ENCODE measurements at places on chromosomes 3 and 15.

DNA sequence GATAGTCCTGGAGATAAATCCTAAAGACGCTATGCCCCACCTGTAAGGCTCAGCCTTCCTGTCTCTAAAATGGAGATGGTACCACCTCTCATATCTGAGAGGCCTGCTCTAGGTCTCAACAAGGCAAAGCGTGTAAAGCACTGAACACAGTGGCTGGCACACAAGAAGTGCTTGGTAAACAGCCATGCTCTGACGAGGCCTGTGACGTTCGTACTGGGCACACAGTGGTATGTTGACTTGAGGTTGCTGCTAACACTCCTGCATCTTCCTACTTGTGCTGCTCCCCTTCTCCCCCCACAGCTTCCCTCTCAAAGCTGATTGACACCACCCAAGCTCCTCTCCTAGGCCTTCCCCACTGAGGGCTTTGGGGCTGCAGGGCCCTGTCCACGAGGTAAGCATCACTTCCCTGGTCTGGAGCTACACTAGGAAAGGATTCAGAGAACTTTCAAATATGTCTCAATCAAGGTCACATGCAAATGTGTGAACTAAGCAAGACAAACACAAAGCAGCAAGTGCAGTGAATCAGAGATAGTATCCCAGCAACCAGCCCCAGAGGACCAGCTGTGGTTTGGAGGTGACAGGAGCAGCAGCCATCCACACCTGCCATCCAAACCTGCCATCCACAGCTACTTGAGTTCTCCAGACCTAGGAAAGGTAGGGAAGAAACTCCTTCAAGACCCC is 177.5 kb downstream of the STT3B start:
- no peak for DNase-seq

GRCh38 chr3:62208385-62208784 is 165.0 kb downstream of the FEZF2 start:
- no peak for DNase-seq

GRCh38 chr15:48945386-48945785 is 18.3 kb downstream of the SHC4 start:
- DNase-seq, result no peak

DNA sequence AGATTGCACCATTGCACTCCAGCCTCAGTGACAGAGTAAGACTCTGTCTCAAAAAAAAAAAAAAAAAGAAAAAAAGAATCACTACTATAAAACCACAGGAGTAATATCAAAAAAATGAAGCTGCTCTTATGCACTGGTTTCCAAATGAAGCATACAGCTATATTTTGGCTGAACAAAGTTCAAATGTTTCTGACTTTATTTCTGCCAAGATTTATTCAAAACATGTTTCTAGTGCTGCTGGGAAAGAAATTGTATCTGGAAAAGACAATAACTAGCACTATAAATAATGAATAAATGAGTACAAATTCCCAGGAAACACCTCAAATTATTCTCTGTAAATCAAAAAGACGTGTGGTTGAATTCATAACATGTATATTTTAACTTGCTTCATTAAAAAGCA is 102.5 kb upstream of the MME start:
- no peak for DNase-seq

DNA sequence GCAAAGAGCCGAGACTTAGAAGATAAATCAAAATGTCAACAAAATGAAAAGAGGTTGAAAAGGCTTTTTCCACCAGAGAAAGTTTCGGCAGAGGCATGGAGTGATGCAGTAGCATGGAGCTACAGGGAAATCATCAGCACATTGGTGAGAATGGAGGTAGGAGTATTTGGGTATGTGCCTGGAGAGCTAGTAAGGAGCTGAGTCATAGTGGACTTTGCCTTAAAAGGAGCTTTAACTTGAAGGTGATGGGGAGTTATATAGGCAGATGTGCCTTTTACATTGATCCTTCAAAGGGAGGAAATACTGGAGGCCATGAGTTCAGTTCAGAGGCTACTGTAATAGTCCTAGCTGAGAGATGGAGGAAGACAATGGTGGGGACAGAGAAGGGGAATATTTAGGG is 44.3 kb downstream of the IL5RA start:
- DNase-seq, result no peak

DNA sequence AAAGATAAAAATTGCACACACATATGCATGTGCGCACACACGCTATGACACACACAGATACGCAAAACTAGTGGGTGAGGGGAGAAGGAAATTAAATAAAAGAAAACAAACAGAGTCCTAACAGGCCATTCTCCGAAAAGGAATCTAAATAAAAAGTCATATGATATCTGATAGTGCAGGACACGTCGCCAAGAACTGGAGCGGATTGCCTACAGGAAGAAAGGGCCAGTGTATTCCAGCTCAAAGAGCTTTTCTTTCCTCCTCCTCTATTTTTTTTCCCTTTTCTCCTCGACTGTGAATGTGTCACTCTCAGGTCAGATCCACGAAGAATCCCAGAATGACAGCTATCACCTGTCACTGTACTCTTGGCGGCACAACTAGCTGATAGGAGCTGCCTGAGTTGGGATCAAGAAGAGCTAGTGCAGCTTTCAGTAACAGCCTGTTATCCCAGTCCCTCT is 157.8 kb downstream of the TIGIT start:
- DNase-seq, result peak; percentile 9

DNA sequence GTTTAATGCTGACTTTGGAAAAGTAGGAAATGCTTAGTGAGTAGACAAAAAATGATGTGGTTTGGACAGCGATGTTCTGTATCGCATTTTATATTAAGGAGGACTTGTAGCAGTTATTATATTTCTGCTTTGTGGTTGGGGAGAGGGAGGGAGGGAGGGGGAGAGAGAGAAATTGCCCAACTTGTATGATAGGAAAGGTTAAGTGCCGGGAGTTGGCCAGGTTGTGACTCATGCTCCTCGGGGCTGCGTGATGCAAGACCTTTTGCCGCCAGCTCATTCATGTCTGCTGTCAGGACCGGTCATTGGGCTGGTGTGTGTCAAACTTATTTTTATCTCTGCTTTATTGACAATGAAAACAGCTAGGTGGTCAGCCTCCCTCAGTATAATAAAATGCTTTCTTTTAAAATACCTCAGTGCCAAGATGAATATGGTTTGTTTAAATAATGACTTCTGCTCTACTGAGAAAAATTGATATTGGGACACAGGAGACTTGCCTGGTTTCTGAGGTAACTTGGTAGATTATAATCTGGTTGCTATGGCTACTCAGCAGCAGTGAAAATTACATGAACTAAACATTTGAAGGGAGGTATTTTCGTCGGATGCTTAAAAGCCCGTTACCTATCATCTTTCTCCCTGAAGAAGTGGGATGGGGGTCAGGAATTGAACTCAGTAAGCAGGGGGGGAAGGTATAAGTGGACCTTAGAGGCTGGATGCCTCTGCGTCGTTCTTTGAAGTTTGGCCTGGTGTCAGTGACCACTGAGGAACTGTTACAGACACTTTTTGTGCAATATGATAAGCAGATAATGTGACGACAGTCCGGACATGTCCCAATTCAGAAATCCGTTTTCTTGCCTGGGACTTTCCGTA is 90.7 kb downstream of the FNDC3B start:
- DNase-seq, result no peak

DNA sequence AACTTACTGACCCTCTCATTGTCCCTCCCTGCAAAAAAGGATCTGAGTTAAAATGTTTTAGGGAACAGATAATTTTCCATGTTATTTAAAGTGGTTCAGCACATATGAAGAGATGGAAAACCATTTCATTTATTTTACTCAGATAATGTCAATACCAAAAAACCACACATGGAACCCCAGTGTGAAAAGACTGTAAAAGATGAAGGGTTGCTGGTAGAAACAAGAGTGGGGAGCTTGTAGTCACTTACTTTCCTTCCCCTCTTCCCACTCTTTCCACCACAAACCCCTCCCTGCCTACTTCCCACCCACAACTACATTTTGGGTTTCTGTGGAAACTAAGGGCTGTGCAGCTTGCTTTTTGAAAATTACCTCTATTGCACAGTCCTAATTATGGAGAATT is 18.5 kb upstream of the KLHL25 start:
- DNase-seq, result no peak

DNA sequence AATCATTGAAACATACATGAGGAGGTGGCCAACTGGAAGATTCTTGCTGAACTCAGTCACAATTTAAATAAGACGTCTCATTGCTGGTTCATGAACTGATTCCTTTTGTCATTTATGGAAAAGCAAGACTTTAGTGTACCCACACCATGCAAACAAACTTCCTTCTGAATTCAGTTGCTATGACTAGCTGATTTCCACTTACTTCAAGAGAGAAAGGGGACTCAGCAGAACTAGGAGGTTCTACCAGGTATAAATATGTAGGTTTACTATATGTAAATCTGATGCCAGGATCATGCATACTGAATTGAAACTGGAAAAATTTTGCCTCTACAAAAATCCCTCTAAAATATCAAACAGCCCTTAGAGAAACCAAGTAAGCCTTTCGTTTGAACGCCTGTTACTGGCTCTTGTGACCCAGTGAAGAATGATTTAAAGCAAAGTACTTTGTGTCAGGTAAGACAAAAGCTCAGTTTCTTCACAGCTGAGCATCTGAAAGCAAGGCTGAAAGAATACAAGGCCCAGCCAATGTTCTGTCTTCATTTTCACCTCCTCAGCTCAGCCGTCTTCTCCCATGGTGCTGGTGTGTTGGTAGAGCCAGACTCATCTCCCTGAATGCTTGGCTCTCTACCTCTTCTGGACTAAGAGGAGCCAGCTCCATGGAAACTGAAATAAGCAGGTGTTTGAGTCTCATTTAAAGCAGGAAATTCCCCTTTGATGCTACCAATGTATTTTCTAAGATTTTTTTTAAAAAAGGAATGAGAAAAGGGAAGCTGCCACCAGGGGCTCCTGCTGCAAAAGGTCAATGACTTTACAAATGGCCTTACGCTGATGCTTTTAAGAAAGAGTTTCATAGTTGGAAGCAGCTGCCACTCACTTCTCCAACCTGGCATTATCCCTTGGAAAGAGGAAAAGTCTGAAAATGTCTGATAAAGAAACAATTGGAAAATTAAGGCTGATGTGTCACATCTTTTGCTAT is 301.6 kb downstream of the EFHB start:
- no peak for DNase-seq

DNA sequence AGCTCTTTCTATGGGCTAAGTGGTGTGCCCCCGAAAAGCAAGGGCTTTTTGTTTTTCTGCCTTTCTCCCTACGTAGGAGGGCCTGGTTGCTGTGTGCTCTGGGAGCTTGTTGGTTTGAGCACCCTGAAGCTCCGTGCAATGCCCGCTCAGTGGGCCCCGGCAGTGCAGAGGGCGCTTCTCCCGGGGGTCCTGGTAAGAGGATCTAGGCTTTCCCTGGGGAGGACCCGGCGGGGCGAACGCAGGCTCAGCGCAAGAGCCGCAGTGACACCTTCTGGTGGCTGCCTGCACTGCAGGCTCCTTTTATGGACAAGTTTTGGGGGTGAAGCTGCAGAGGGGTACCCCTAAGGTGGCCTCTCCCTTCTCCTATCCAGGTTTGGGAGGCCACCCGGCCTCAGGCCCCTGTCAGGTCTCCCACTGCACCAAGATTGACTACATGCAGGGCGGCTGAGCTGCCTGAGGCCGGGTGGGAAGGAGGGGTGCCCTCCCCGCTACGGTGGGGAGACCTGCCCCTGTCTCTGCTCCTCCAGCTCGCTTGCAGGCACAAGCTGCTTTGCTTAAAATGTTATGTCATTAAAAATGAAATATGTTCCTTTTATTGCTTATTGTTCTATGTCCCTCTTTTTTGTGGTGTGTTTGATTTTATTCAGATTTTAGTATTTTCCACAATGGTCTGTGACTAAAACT is 387.9 kb downstream of the GABRG3 start:
- DNase-seq, result no peak

DNA sequence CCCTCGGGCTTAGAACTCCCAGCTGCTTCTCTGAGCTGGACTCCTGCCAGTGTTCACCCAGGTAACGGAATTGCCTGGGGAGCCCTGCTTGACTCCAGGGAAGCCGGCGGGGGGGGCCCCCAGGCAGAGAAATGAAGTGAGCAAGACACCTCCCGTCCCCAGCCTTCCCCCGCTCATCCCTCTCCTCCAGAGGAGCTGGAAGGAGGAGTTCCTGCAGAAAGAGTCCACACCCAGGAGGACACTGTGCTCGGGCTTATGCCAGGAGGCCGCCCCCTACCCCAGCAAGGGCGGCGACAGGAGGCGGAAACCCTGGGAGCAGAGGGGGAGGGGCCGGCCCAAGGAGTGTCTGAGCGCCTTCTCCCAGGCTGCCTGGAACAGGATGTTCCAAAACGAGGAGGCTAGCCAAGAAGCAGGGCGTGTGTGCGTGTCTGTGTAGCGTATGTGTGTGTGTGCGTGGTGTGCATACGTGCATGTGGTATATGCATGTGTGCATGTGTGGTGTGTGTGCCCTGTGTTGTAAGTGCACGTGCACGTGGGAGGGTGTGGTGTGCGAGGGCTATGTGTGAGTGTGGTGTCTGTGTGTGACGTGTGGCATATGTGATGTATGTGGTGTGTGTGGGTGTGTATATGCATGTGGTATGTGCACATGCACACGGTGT is 511.3 kb downstream of the SHQ1 start:
- peak; percentile 9 for DNase-seq

DNA sequence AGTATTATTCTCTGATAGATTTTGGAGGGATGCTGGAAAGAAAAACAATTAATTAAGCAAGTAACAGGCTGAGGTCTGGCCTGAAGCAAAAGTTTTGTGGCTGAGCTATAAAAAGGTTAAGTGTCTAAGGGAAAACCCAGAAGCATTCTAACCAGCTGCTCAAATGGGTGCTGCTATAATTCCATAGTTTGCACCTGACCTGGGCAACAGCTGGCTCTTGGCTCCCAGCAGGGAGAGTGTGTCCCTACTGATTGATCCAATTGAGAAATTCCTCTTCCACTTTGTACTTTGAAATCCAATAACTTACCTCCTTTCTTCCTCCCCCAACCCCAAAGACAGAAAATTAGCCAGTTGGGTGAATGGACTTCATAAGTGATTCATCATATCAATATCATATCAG is 27.7 kb upstream of the SMAD3 start:
- DNase-seq, result no peak

DNA sequence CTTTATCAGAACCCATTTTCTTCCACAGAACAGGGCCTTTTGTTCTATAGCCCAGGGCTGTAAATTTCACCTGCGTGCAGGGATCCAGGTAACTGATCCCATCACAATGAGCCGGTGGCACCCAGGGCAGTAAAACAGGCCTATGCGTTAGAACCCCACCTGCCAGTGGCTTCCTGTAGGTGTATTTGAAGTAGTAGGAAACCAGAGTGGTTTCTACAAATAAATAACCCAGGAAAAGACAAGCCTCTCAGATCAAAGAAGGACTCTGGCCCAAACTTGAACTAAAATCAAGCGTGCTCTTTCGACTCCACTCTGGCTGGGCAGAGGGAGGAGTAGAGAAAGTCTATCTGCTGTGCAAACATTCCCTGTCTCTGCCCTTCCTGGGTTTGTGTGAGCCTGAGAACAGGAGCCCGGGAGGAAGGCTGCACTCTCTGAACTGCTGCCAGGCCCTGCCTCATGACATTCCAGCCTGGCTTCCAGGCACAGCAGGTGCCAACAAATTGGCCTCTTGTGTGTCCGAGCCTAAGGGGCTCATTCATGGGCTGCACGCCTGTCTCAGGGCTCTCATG is 77.7 kb downstream of the CEMIP start:
- DNase-seq, result no peak

All from hypothalamus (tissue), 51 donors.